Fibroblast of skin of right quadriceps (primary cell): ENCODE measurements at places on chromosomes 11 and 22.
A peak's percentile ranks its signal among the peaks of the same experiment; 100 is the strongest.

DNA sequence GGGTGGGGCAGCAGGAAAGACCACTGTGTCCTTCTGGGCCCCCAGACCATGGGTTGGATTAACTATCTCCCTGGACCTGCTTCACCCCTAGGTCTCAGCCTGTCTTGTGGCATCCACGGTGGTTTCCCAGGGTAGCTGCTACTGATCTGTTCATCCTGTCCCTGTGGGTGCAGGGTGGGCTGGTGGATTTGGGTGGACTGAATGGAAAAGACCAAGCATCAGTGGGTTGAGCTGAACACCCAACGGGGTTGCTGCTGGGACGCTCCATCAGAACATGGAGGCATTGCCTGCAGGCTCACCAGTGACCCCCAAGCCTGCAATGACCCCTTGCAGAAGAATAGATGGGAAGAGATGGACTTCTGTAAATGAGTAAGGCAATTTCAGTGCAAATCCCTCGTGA lies 812.1 kb downstream of the TBC1D22A start:
- DNase-seq: no peak

DNA sequence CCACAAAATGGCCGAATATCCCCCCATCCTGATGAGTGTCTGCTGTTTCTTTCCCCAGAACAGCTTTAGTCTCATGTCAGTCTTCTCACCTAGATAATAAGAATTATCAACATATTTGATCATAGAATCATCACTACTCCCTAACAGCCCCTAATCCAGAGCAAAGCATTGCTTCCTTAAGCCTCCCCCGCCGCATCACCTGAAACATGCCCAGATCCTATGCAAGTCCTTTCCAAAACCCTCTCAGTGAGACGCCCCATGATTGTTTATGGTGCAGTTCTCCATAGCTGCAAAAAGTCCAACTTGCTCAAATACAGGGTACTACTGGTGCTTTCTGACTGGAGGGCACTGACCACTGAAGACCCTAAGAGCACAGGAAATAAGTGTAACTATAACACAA lies 20.1 kb downstream of the KCNJ1 start:
- no peak for DNase-seq

GRCh38 chr11:121437018-121437685 lies 15.0 kb upstream of the SORL1 start:
- peak; percentile 45 for DNase-seq

- DNase-seq: peak; percentile 28
Measured at GRCh38 chr11:112396076-112396475, 135.4 kb upstream of the PLET1 start.
